ENCODE measurements at places on chromosomes 3 and 15.

- peak; percentile 37 for DNase-seq
Observed at GRCh38 chr3:186277268-186277909, 84.6 kb downstream of the DGKG start.

DNA sequence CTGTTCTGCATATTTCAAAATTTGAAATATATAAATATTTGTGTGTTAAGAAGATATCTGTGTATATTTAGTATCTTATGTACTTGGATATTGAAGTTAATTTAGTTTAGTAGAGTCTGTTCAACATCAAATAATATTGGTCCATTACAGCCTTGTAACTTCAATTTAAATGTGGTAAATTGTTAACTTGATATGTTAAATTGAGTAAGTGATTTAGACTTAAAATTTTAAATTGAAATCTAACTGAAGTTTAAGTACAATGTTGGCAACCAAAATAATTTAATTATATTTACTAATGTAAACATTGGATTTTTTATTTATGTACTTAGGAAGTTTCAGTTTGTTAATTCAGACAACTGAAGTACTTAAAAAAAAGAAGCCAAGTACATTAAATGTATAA, 343.9 kb upstream of the DNAJC19 start:
- DNase-seq, result no peak

- no peak for DNase-seq
Observed at GRCh38 chr3:16801698-16802097, 83.1 kb upstream of the PLCL2 start.

DNA sequence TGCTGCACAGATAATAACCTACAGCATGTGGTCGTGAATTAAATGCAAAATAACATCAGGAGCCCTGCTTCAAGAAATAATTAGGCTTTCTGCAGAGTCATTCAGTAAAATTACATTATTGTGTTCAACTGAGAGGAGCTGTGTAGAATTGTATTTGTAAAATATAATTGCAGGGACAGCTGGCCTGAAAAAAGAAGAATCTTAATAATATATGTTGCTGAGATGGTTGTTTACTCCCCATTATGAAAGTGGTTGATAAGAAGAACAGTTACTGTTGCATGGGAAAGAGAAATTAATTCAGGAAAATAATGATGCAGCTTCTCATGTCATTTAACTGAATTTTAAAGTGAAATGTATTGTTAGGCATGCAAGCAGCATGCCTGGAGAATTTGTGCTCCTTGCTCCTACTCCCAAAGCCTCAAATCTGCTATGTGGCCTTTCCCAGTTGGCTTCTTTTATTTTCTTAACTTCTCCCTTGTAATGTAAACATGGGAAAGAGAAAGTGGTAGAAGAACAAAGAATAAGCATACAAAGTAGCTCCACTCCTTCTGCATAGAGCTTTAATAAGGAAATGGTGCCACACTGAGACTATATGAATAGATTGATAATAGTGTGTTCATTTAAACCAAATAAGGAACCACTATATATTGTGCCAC, 100.1 kb downstream of the VGLL3 start:
- no peak for DNase-seq

DNA sequence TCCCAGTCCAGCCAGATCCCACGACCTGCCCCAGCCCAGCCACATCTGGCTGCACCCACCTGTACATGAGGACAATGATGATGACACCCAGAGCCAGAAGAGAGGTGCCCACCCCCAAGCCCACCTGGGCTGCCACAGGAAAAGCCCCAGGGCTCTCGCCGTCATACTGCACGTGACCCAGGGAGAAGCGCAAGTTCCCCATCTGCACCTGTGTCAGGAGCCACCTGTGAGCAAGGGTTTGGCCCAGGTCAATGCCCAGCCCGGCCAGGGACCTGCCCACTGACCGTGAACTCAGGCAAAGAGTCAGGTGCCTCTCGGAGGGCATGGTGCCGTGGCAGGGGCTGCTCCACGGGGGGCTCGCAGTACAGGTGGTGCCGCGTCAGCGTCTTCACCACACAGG, 16.3 kb downstream of the PLXNB1 start:
- DNase-seq, result no peak

DNA sequence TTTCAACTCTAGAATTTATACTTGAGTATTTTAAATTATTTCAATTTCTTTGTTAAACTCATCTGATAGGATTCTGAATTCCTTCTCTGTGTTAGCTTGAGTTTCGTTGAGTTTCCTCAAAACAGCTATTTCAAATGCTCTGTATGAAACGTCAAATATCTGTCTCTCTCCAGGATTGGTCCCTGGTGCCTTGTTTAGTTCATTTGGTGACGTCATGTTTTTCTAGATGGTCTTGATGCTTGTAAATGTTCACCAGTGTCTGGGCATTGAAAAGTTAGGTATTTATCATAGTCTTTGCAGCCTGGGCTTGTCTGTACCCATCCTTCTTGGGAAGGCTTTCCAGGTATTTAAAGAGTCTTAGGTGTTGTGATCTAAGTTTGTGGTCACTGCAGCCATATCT, 151.1 kb downstream of the KCNAB1 start:
- DNase-seq, result no peak

DNA sequence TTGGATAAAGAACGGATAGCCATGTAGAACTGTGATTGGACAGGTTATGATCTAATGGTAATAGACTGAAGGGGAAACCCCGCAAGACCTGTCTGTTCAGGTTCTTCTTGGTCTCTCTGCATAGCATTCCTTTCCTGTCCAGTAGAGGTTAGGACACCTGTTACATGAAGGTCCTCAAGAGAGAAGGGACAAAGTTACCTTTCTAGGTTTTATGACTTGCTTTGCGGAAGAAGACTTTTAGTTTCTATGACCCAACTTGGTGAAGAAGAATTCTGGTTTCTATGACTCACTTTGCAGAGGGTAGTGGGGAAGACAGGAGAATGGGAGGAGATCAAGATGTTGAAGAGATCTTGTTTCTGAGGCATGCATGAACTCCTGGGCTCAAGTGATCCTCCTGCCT, 97.9 kb upstream of the C3orf80 start:
- DNase-seq, result no peak

DNA sequence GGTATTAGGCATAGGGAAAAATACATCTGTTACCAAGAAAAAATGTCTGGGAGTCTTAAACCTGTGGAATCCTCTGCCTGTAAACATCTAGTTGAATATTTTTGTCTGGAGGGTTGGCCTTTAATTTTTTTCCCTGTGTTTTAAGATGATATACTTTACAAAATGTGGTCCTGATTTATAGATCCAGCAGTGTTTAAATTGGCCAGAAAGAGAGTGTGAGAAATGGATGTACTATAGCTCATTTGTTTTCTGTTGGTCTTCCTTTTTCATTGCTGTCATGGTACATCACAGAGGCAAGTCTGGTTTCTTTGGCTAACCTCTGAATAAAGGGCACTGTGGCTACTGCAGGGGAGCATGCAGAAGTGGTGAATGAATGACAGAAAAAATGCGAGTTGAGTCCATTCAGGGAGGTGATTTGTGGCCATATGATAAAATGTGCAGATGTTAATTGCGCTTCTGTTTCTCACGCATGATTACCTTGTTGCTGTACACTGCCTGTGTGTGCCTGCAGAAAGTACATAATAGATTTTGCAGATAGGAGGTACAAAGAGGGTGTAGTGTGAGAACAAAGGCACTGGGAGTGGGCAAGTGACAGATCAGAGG, 150.0 kb downstream of the NFKBIZ start:
- DNase-seq, result no peak

- DNase-seq, result no peak
Observed at GRCh38 chr3:24508423-24508839, 13.8 kb upstream of the THRB start.

GRCh38 chr3:2603692-2604289, 505.1 kb downstream of the CNTN4 start:
- DNase-seq, result no peak

DNA sequence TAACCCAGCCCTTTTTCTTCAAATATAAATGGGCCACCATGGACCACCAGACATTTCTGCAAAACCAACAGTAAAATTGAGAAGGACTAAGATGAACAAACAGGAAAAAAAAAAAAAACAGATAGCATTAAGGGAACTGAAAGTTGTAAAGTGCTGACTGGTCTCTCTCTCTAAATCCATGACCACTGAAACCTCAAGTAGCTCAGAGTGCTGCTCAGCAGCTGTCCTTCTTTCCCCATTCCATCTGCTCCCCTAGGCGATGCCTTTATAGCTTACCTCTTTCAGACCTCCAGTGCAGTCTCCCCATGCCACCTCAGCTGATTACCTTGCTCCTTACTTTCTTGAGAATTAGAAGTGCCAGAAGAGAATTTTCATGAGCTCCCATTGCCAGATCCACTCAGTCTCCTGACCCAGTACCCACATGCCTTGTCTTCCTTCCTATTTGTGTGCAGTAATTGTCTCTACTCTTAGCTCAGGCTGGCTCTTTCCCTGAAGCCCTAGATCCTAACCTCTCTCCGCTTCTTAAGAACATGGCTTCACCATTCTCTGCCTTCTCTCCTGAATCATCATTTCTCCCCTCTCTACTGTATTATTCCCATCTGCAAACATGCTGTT, 23.9 kb upstream of the XIRP1 start:
- DNase-seq, result no peak

GRCh38 chr3:113128386-113129015, 82.9 kb upstream of the BOC start:
- no peak for DNase-seq

- DNase-seq, result no peak
Observed at GRCh38 chr15:95208988-95209387, 977.6 kb downstream of the MCTP2 start.

DNA sequence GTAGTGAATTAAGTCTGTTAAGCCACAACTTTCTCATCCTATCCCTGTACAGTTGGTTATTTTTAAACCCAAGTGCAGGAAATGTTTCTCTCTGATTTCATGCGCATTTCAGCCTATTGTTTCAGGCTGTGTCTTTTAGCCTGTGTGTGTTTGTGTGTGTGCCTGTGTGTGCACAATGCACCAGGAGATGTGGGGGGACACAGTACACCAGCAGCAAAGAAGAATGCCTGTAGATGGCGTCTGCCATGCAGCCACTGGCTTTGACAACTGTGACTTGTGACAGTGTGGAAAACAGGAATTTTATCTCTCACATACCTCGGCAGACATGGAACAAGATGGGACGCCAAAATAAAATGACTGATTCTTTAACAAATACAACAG, 43.6 kb upstream of the PLXNA1 start:
- DNase-seq, result no peak

DNA sequence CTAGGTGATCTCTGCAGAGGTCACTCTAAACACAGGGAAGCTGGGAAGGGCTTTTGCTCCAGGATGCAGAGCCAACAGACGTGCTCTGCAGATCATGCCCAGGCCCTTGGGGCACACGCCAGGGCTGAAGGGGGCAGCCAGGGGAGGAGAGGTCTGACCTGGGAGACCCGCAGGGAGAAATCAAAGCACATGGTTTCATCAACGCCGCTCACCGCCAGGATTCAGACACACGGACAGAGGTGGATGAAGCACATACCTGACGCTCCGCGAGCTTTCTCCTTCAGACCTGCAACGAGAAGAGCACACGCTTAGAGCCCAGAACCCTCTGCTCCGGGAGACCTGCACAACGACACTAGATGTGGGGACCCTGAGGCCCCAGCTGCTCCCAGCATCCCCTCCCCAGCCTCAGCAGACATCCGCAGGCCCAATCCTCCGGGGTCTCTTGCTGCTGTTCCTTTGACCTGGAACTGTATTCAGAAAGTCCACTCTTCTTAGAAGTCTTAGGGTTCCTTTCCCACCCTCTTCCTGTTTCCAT, 90.7 kb upstream of the IQSEC1 start:
- DNase-seq, result no peak

DNA sequence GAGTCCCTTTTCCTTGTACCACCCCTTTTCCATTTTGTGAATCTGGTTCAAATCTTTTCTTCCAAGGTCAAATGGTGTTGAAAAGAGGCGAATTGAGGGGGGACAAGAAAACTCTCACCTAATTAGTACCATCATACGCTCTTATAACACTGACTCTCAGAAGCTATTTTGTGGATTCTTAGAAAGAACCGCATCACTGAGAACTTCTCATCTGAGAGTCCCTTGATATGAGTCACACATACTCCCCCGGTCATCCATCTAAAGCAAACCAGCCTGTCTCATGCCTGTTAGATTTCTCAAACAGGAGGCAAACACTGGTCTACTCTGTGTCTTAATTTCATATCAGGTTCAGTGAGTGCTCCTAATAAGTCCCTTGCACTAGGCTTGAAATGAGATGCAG, 76.5 kb upstream of the SPRED1 start:
- peak; percentile 15 for DNase-seq

DNA sequence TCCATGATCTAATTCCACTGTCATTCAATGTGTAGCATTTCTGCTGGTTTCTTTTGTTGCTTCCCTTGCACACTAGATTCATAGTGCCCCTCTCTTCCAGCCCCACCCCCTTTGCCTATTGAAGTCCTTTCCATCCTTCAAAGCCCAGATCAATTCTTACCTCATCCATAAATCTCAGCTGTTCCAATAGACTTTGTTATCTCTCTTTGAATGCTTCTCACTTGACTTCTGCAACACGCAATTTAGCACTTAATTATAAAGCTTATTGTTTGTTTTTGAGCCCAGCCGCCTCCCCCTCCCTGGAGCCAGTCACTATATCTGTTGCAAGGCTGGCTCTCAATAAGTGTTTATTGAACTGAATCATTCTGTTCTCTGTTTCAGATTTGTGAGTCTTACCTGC, 174.6 kb upstream of the TBL1XR1 start:
- no peak for DNase-seq

DNA sequence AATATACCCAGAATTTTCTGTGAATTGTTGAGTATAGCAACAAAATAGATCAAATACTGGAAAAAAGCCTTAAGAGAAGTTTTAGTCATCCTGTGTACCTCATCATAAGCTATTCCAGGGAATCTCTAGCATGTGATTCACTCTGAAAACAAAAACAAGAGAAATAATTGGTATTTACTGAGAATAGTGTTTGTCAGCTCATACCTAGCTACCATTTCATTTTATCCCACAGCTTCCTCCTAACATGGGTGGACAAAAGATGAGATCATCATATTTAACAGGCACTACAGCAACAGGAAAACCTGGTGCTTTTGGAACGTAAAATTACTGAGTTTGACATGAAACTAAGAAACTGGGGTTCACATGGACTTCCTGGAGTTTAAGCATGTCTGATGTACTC, 753.5 kb upstream of the NECTIN3 start:
- no peak for DNase-seq

DNA sequence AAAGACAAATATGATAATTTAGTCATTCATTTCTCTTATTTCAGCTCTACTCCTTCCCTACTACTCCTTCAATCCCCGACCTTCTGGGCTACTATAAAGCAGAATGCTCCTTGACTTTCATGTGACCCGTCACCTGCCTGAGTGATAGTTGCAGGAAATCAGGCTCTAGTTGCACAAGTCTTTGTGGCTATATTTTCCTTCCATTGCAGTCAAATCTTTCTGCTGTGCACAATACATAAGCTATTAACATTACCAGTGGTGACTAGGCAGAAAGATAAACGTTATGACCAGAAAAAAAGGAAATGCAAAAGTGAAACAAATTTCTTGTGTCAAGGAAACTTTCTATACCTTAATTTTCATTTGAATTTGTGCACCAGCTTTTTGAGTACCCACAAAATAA, 2.3 kb downstream of the SUCNR1 start:
- DNase-seq, result no peak

DNA sequence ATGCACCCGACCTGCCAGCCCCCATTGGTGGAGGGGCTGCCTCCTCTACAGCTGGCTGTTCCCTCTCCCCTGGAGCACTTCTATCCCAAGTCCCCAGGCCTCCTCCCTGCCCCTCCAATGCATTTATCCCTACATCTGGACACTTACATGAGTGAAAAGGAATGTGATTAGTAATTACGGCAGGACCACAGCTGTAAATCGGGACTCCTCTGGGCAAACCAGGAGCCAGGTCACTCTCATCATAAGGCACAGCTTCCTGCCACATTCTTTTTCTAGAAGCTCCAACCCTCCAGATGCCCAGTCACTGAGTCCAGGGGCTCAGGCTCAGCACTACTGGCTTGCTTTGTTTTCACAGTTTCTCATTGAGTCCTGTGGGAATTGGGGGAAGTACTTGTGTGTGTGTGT, 54.3 kb downstream of the IL20RB start:
- peak; percentile 20 for DNase-seq

Measured in AG04450 (cell line).